Transverse colon (tissue), 4 donors: ENCODE measurements at places on chromosomes 2 and 18. TPM values are rescaled to one million over a fixed set of nuclear protein-coding genes. Genes with fewer than 3 reads are reported as not detected.
A peak's percentile ranks its signal among the peaks of the same experiment; 100 is the strongest.

The DRC1 gene
- total RNA-seq, result not detected

GRCh38 chr18:70075906-70076305 lies 128.2 kb upstream of the CD226 start:
- no peak for DNase-seq

The KCNK3 gene
- 1.00 TPM for total RNA-seq

GRCh38 chr2:151052850-151053660 lies 208.6 kb downstream of the RBM43 start:
- DNase-seq, result no peak

DNA sequence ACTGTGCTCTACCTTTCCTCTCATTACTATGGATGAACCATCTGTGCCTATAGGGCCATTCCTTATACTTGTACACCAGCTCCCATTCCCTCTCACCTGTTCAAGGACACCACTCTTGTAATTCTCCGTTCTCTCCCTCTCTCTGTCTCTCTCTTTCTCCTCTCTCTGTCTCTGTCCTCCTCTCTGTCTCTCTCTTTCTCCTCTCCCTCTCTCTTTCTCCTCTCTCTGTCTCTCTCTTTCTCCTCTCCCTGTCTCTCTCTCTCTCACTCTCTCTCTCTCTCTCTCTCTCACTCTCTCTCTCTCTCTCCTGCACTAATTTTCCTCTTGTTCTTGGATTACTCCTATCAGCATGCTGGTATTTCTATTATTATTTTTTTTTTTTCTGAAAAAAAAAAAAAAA lies 78.9 kb upstream of the RMDN2 start:
- DNase-seq, result no peak

DNA sequence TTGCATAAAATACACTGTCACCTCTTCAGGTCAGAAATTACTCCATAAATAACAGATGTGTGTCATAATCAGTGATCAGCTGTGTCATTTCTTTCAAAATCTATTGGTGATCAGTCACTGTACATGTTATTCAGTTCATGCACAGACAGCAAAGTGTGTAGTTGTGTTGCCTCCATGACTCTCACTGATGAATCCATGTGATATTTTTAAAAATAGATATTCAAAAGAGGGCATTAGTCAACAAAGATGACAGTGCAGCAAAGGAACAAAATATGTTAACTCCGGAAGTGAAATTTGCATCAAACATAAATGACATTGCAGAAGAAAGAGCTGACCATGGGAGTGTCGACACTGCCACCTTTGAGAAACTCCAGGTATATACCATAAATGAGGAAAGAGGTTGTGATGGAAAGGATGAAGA lies 17.1 kb upstream of the MCM6 start:
- DNase-seq, result no peak

- no peak for DNase-seq
Observed at GRCh38 chr18:23825496-23825895, 136.2 kb downstream of the LAMA3 start.

GRCh38 chr2:97774425-97774824 lies 61.0 kb downstream of the ZAP70 start:
- DNase-seq, result no peak

- DNase-seq, result no peak
Observed at GRCh38 chr2:196338440-196338839, 167.1 kb upstream of the STK17B start.

GRCh38 chr2:108417254-108417653 lies 31.8 kb upstream of the GCC2 start:
- DNase-seq, result peak; percentile 22

DNA sequence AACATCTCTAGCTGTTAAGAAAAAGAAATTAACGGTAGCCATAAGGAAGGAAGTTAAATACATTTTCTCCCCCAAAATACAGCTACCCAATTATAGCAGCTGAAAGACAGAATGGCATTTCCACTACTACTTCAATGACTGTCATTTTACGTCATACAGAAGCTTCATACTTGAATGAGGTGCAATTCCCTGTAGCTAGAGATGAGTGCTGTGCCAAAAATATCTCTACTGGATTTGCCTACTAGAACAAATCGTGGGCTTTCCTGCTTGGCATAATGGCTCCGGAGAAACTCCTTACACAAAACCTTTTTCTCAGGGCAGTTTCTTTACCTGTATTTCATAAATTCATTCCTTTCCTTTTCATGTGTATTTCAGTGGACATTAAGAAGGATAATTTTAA lies 36.3 kb upstream of the NRXN1 start:
- DNase-seq, result no peak

- DNase-seq, result no peak
Observed at GRCh38 chr2:150208689-150209088, 278.8 kb downstream of the RND3 start.

- no peak for DNase-seq
Observed at GRCh38 chr2:56729212-56729611, 545.4 kb downstream of the CCDC85A start.

The MAP4K4 gene
- 33.8 TPM for total RNA-seq

DNA sequence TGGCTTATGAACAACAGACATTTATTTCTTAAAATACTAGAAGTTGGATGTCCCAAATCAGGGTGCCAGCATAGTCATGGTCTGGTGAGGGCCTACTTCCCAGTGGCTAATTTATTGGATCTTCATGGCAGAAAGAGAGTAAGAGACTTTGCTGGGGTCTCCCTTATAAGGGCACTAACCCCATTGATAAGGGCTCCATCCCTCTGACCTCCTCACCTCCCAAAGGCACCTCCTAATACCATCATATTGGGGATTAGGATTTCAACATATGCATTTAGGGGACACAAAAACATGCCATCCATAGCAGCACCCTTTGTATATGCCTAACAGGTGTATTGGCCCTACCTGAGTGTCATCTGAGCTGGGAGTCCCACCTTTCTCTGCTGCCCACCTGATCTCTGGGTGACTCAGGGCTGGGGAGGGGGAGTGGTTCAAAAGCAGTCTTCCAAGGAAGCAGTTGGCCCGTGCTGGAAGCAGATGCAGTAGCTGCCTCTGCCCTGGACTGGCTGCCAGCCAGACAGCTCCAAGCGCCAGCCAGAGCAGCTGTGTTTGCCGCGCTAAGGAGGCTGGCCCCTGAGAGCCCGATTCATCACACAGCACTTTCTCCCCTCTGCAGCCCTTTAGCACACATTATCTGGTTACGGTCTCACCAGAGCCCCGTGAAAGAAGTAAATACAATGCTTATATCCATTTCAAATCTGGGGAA lies 84.6 kb downstream of the SMAD7 start:
- peak; percentile 52 for DNase-seq

GRCh38 chr18:11177382-11177781 lies 28.0 kb upstream of the PIEZO2 start:
- DNase-seq, result no peak
